ENCODE measurements at places on chromosomes 7 and 10.

DNA sequence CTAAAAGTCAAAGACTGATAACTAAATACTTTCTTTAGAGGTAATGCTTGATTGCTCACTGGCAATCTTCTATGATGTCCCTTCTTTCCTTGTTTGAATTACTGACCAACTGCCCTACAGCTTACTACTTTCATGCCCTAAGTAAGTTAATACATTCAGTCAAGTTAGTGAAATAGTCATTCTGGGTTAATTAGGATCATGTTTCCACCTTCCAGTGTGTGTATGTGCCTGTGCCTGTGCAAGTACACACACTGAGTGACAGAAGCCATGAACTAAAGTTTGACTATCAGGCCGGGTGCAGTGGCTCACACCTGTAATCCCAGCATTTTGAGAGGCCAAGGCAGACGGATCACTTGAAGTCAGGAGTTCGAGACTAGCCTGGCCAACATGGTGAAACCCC, 187.9 kb downstream of the CACNA2D1 start:
- DNase-seq: no peak

DNA sequence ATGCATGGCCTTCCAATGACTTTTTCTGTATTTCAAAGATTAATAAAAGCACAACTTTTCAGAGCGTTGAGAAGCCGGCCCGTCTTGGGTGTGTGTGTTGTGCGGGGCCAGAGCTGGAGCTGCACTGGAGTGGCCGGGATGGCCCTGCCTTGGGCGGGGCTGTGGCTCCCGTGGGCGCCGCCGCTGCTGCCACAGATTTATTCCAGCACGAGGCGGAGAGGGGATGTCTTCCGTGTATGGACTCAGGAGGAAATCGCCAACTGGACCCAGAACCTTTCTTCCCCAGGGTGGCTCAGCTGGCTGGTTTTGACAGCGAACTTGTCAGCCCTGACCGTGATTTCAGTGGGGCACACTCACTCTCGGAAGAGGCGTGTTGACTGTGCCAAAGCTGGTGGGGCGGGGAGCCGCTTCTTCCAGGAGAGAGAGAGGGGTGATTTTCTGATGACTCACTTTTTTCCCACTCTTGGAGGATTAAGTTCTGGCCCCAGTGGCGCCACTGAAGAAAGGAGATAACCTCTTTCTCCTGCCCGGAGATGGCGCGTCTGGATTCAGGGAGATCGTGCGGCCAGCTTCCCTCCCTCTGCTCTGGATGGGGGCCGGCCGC, 72.4 kb downstream of the DNAJB6 start:
- DNase-seq: no peak

GRCh38 chr10:92162541-92162940, 128.3 kb downstream of the CPEB3 start:
- DNase-seq: no peak

GRCh38 chr10:70590655-70591416, 11.7 kb downstream of the PRF1 start:
- no peak for DNase-seq

DNA sequence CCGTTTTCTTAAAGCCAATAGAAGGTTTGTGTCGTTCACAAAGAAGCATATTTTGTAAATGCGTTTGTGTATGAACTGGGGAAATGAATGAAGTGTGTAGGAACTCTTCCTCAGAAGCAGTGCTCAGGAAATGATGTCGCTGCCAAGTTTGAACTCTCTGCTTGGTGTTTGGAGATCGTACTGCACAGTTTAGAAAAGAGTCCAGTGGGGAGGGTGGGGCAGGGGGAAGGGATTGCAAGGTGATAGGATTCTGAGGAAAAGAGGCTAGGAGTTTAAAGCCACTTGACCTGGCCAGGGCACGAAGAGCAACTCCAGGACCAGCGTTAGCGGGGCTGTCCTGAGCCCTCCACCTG, 122.2 kb downstream of the CUBN start:
- no peak for DNase-seq

All from NCI-H446 (cell line).